ENCODE measurements at places on chromosomes 2 and 18.

GRCh38 chr2:236535024-236535423, 34.6 kb upstream of the ACKR3 start:
- DNase-seq, result no peak

DNA sequence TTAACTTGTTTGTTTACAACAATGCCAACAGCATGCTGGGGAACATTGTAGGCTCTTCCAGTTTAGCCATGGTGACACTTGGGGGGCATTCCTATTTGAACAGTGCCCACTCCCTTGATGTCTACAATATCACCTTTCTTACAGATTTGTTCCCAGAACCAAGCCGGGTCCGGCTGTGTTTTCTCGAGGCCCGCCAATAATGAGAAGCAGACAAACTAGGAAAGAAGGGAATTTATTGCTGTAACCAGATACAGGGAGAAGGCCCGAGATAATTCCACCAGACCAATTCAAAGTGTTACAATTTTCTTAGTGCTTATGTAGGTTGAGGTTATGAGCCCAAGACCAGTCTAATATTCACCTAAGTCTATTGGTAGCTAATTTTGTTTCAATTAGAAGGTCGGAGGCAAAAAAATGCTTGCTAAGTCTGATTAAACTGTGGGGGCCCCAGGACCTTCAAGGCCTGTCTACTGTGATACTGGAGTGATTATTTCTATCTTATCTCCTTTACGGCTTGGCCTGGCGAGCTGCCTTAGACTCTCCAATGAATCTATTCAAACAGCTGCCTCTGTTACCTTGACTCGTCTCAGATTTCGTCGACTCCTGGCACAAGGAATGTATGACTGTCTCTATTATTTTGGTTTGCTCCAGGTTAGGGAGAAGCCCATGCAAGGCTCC, 59.1 kb upstream of the PSME4 start:
- no peak for DNase-seq

- DNase-seq, result no peak
These were observed 90.9 kb downstream of the RNF144A start for GRCh38 chr2:7007846-7008741.

- no peak for DNase-seq
These were observed 20.6 kb upstream of the SLC38A11 start for GRCh38 chr2:164975891-164976290.

- DNase-seq, result no peak
These were observed 236.1 kb downstream of the CDH20 start for GRCh38 chr18:61569176-61569892.
